ENCODE measurements at places on chromosomes 3 and 15.

- no peak for DNase-seq
Observed at GRCh38 chr3:149772861-149773260, 19.5 kb downstream of the ANKUB1 start.

DNA sequence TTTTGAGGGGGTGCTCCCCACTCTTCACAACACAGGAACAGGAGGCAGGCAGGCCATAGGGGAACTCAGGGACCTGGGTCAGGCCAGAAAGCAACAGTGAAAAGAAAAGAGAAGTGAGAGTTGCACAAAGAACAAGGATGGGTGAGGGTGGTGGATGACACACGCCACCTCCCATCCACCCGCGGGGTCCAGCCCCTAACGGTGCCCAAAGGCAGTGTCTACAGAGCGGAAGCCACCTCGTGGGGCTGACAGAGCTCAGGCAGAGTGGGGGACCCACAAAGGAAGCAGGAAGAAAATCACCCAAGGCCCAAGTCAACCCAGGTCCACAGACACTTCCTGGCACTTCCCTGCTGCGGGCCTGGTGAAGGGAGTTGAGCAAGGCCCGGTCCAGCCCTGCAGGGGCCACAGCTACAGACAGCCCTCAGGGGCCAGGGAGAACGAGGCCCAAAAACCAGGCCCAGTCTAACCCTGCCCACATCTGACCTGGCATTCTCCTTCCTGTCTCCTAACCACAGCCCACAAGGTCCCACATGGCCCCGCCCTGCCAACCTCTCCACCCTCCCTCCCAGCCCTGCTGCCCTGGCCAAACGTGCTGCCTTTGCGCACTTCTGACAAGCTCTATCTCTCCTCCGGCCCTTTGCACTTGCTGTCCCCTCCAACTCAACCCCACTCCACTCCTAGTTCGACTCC is 5.9 kb downstream of the NUP210 start:
- DNase-seq: peak; percentile 72

DNA sequence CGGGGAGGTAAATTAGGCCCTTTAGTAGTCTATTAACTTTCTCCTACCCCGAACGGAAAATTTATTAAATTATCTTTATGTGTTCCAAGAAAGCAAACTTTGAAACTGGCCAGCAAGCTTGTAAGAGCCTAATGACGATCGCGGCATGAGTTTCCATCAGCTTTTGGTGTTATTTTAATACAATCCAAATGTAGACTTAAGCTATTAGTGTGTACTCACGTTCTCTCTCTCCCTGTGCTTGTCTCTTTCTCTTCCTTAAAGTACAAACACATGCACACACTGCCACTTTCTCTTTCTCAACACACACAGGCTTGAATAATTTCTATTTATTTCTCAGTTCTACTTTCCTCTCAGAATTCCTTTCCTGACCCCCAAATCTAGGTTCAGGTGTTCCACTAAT is 108.8 kb upstream of the MME start:
- DNase-seq: no peak

DNA sequence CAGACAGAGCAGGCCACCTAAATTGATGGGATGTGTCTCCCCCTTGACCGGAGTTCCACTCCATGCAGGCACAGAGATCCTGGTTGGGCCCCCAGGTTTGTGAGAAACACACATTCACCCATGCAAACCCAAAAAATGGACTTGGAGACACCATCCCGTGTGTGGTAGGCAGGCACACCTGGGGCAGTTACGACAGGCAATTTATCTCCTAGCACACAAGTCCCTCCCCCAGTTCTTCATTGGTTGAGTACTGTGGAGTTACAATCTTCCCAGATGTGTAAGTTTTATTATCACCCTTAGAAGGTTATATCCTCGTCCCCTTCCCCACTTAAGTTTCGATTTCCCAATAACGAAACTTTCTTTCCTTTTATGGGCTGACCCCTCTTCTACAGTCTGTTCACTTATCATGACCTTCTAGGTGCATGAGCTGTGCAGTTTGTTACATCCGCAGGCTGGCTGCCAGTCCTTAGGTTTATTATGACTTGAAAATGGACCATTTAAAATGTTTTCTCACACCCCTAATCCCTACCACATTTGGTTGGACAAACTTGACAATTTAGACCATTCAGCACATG is 27.3 kb downstream of the ARL8B start:
- DNase-seq: no peak

DNA sequence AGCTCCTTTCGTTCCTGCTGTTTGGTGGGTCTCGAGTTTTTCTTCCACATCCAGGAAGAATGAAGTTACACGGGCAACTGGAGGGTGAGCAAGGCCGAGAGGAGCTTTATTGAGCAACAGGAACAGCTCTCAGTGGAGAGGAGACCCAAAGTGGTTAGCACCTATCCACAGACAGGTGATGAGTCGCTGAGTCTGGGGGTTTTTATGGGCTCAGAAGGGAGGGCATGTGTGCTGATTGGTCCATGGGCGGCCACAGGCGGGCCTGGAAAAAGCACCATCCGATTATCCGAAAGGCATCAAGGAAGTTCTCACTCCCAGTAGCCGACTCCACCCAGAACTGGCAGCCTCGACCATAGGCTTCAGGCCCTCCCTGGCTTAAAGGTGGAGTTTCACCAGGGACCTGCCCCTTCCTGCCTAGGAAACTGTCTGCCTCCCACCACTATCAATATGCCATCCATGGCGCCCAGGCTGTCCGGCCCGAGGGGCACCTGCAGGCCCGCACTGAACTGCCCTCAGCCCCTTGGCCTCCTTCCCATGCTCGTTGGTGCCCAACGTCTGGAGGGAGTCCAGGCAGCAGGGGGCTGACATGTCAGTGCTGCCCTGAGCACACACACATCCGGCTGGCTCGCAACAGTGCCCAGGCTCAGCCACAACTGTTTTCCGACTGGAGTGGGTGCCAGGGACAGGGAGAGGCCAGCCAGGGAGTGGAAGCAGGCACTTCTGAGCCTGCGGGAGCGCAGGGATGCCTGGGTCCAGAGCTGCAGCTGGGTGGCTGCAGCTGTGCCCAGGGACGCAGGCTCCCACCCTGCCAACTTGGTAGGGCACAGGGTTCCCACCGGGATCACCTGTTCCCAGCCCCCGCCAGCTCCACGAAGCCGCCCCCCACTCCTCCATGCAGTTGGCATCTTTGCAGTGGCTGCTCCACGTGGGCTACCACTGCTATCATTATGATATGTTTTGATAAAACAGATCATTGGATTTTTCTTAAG is 170.2 kb downstream of the FNDC3B start:
- DNase-seq: no peak

DNA sequence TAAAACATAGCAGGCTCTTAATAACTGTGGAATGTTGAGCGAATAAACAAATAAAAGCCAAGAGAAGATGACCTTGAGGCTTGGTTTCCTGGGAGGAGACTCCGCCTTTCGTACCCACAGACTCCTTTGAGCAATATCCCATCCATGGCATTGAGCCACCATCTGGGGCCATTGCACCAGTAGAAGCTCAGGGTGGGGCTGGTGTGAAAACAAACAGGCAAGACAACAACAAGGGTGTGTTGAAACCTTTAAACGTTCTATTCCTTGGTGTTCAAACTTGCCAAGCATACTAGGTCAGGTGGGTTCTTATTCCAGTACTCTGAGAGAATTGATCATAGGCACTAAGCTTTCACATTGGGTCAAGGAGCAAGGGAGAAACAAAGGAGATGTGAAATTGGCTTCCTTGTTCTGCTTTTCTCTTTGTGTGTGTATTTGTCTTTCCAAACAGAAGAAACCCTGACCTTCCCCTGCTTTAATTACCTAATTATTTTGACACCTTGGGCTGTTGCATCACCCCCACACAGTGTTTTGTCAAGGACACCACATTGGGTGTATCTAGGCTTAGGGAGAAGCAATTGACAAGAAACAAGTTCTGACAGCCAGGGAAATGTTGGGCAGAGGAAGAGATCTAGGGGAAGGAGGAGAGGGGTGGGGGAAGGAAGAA is 105.1 kb upstream of the BCL6 start:
- DNase-seq: no peak

DNA sequence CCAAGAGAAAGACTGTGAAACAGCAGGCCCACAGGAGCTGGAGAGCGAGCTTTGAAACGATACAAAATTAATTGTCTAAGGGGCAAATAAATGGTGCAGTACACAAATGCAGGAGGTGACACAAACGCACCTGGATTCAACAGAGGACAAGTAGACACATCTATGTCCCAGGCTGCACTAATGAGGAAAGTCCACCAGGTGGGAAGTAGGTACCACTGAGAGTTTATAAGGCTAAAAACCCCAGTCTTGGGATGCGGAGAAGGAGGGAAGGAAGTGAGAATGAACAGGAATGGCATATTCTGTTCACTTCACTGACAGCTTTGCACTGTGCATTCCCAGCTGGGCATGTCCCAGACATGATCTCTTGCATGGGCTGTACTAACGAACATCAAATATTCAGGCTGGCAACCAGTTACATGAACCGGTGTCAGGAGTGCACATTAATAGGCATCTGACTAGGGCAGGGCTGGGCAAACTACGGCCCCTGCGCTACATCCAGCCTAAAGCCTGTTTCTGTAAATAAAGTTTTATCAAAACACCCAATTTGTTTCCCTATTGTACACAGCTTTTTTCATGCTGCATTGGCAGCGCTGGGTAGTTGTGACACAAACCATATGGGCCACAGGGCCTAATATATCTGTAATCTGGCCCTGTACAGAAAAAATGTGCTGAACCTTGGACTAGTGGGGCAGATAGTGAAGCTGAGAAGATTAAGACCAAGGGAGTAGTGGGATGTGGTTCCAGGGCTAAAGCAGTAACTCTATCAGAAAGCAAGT is 107.0 kb downstream of the IGF2BP2 start:
- DNase-seq: no peak

GRCh38 chr3:115830764-115831395 is 207.6 kb downstream of the GAP43 start:
- no peak for DNase-seq

- DNase-seq: no peak
Observed at GRCh38 chr15:40992241-40992741, 39.0 kb downstream of the CHAC1 start.

DNA sequence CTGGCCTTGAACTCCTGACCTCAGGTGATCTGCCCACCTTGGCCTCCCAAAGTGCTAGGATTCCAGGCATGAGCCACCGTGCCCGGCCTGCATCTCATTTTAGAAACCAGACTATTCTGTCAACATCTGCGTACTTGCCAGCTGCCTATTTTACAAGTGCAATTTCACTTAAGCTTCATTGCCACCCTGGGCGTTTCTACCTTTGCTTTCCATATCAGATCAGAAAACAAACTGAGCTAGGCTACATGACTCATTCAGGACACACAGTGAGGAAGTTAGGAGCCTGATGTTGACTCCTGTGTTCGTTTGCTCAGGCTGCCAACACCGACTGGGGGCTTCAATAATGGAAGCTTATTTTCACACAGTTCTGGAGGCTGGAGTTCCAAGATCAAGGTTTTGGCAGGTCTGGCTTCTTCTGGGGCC is 42.3 kb upstream of the KLHL25 start:
- DNase-seq: no peak

- no peak for DNase-seq
Observed at GRCh38 chr3:40701016-40701588, 176.3 kb downstream of the ZNF621 start.

DNA sequence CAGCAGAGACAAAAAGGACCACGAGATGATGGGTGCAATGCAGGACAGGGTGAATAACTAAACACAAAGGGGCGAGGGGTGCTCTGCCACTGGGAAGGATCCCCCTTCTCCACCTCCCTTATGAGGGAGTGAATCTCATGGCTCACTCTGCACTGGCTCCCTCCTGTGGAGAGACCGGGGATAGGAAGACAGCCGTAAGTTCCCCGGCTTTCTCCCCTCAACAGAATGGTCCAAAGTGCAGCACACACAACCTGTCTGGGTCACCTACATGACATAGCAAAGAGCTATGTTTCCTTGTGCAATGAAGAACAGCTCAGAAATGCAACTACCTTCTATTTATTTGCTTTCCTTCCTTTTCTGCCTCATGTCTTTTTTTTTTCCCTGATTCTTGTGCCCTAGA is 7.8 kb upstream of the ACSBG1 start:
- DNase-seq: peak; percentile 31

- DNase-seq: peak; percentile 60
Observed at GRCh38 chr3:192917404-192918274, at the start of gene MB21D2. MB21D2 (minus strand) TSS chr3:192917856; CDS start chr3:192917840, 16 bp downstream.

DNA sequence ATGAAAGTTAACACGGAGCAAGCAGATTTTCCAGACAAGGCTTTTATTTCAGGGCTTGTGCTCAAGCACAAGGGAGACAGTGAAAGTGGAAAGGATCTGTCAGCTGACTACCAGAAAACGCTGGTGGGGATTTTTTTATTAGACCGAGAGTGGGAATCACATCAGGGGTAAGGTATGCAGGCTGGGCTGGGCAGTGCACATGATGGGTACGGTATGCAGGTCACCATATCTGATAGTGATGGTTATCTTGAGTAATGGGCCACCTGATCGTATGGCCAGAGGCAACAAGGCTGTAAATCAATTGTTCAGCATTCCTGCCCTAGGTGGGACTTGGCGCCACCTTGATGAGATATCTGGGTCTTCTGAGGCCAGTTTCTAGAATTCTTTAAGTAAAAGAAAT is 36.9 kb upstream of the PIAS1 start:
- no peak for DNase-seq

GRCh38 chr15:58504674-58505234 is 73.0 kb downstream of the LIPC start:
- DNase-seq: no peak

GRCh38 chr3:56753206-56753820 is 48.4 kb downstream of the ARHGEF3 start:
- DNase-seq: peak; percentile 41

DNA sequence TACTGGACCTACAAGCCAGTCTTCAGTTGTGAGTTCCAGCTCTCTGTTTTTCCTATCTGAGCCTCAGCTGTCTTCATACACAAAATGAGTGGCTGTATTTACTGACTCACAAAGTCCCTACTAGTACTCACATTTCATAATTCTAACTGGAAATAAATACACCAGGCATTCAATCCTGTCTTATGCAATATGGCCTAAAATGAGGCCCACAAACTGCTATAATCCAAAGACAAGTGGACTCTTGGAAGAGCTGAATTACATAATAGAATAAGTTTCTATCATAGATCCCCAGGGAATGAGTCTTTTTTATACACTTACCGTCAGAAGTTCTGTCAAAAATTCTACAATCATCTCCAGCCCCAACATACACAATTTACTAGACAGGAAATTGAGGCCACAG is 211.9 kb downstream of the LRRN1 start:
- DNase-seq: no peak

DNA sequence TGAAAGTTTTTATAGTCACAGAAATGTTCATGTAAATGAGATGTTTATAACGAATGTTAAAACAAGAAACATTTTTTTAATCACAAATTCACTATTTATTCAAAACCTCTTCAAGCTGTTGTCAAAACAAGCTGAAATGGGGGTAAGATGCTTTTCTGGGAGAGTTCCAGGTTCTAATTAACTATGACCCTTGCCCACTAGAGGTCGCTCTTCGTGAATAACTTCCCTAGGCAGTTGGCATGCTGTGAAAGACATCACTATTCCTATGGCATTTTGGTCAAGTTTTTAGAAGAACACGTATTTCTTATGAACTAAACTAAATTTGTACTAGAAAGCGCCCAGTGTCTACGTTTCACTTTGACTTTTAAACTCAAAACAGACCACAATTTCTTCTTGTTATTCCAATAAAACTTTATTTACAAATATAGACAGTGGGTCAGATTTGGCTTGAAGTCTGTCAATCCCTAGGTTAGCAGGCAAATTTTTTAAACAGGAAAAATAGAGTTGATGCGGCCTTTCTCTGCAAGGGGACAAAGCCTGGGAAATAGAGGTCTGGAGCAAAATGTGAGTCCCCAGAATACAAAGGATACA is 62.8 kb upstream of the CMTM8 start:
- DNase-seq: peak; percentile 67

Data from activated CD4-positive, alpha-beta T cell treated with anti-CD3 and anti-CD28 coated beads, Interleukin-2, amount 50 U/mL, for 48 hours (primary cell).